Epithelial cell of proximal tubule (primary cell): ENCODE measurements at places on chromosomes 3 and 15.

GRCh38 chr3:97817965-97818364 lies 3.8 kb upstream of the CRYBG3 start:
- no peak for DNase-seq

- no peak for DNase-seq
Observed at GRCh38 chr3:39870706-39871105, 61.3 kb downstream of the MYRIP start.

DNA sequence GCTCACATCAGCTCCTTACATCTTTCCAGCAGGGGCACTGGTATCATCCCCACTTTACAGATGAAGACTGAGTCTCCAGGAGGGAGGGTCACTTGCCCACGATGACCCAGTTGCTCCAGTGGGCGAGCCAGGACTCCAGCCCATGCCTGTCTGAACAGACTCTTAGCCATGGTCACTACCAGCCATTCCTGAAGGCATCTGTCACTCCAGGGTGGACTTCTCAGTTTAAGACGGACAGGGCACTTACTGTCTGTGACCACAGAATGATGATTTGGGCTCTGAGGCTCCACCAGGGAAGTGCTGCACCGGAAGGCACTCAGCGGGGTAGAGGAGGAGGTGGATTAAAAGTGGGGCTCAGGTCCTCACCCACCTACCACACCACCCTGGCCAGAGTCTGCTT lies 104.0 kb upstream of the SLC6A6 start:
- no peak for DNase-seq

DNA sequence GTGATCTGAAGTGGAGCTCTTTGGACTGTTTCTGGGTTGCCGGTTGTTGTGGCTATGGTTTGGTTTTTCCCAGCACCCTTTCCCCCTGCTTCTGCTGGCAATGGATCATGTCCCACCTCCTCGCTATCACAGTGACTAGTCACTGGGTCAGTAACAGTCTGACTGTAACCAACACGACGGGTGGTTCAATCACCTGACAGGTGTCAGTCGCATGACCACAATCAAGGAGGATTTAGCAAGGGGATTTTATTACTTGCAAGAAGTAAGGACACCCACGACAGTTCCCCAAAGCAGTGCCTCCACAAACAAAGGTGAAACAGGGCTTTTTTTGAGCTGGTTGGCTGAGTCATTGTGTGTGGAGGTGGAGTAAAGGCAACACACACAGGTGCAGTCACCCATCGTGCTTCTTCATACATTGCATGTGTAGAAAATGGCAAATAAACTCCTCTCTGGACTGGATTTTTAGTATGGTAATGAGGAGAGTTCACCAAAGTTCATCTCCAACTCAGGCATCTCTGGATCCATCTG lies 58.8 kb upstream of the FAM3D start:
- DNase-seq: no peak

DNA sequence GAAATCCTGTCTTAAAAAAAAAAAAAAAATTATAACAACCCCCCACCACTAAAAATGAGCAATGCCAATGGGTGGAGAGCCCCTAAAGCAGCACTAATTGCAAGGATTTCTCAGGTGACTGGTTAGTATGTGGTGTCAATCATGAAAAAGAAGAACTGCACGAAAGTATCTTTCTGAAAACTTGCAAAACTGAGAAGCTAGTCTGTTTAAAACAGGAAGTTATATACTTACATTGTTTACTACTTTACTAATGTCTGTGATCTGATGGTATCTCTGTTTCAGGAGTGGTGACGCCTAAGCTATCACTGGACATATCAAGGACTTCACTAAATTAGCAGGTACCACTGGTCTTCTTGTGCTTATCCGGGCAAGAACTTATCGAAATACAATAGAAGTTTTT lies at the start of gene CCR3:
Gene CCR3, plus strand, starts transcription at position 341 of the 400 bp plus-strand sequence. CDS start 22,699 bp downstream, outside the sequence.
- no peak for DNase-seq
